Cardiac septum (tissue), 1 donor: ENCODE measurements at places on chromosomes 7 and 10.

GRCh38 chr10:58723186-58723585 lies 210.5 kb downstream of the BICC1 start:
- DNase-seq: no peak

GRCh38 chr7:4438723-4439245 lies 243.3 kb upstream of the FOXK1 start:
- DNase-seq: no peak

DNA sequence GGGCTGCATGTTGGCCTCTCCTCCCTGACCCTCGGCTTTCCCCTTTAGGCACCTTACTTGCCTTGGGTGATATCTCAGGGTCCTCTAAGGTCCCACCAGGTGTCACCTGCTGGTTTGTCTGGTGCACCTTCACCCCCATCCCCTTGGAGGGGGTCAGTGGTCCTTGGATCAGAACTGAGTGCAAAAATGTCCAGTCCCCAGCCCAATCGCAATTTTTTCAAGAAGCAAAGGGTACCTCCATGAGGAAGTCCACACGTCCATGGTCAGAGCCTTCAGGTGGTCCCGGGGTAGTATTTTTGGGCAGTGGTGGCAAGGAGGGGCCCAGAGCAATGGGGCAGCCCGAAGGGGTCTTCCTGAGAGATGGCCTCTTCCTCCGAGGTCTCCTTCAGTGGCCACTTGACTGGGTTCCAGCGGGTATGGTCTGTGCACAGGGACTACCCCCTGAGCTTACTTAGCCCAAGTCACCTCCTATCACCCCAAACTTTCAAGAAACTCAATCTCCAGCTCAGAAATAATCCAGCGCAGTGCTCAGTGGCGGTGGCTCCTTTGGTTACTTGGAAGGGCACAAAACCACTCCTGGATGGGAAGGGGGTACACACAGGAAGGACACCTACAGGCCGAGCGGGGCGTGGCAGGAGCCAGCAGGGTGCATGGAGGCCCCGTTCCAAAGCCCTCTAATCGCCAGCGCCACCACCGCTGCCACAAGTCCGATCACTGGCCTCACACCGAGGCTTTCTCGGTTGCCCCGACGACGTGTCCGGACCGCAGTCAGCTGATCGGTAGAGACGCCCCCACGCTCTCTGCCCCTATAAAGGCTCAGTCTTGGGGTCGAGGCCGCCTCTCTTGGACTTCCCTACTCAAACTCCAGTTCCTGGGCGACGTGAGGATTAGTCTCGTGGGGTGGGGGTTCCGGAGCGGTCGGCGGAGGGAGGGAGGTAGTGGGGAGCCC lies 4.5 kb downstream of the SAP25 start:
- no peak for DNase-seq

- DNase-seq: no peak
Measured at GRCh38 chr7:102285540-102286236, 980 bp upstream of the SH2B2 start.

DNA sequence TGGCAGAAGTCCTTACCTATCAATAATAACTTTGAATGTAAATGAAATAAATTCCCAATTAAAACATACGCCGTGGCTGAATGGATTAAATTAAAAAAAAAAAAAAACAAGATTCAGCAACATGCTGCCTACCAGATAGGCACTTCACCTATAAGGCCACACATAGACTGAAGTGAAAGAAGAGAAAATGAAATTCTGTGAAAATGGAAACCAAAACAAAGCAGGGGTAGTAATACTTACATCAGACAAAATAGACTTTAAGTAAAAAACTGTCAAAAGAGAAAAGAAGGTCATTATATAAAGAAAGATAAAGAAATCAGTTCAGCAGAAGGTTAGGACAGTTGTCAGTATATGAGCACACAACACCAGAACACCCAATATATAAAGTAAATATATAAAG lies 55.3 kb downstream of the TCAF1 start:
- no peak for DNase-seq

- no peak for DNase-seq
Measured at GRCh38 chr10:69458430-69459100, 7.3 kb downstream of the TSPAN15 start.

- DNase-seq: peak; percentile 73
Measured at GRCh38 chr7:61576-62360, 130.6 kb upstream of the FAM20C start.

GRCh38 chr7:68238204-68238805 lies 1241.7 kb downstream of the TYW1 start:
- no peak for DNase-seq

DNA sequence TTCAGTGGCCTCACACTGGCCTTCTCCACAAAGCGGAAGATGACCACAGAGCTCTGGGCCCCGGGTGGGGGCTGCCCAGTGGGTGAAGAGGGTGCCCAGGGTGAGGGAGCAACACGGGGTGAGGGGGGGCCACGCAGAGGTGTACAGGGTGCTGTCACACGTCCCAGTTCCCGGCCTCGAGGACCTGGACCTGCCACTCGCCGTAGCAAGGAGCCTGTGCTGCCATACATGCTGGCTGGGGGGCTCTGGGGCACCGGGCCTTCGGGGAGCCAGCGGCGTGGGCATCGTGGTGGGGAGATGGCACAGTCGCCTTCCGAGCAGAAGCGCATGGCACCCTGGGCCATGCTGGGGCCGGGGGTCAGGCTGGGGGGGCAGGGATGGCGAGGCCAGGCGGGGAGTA lies 1.9 kb downstream of the PSD start:
- DNase-seq: no peak

DNA sequence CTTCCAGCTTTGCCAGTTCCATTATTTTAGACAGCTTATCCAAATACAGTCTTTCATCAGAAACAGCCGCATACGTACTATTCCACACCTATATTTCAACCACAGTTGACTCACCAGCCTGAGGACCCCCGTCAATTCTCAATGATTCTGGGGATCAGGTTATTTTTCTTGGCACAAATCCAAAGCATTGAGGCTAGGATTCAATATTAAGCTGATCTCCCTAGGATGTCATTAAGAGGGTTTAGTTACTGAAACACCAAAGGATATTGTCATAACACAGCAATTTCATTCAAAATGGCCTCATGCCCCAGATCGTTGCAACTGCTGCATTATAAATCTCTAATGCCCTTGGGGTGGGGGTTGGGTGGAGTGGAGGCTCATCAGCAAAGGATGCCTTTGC lies 214.6 kb downstream of the PTEN start:
- no peak for DNase-seq

GRCh38 chr7:92158660-92159575 lies 20.0 kb downstream of the LRRD1 start:
- no peak for DNase-seq

DNA sequence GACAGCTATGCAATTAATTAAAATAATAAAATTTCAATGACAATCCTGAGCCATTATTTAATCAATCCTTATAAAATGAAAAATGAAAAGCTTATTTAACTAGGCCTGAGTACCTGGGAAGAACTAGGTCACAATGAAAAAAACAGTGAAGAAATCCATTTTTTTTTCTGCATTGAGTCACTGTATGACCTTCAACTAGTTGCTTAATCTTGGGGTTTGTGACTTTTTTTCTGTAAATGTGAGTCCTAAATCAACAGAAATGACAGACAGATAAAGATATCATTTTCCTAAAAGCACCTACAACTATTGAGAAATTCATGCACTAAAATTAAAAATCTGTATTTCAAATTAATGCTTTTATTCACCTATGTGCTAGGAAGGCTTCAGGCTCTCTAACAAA lies 96.8 kb downstream of the TMEM26 start:
- no peak for DNase-seq

DNA sequence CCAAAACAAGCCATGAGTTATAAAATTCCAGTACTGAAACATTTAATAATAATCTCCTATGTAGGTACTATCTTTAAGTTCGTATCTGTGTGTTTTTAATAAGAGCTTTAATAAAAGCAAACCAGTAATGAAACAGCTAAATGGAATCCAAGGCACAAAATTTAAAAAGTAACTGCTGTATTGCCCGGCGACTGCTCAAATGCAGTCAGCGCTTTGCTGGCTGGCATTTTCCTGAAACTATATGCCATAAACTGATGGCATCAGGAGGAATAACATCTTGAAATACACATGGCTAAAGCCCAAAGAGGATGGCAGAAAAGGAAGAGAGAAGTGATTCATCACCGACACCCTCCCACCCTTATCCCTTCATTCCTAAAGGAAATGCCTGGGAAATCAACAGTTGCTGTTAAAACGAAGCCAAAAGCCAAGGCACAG lies 133.1 kb downstream of the CUBN start:
- no peak for DNase-seq

GRCh38 chr7:129225206-129225930 lies 538 bp downstream of the AHCYL2 start:
- no peak for DNase-seq

DNA sequence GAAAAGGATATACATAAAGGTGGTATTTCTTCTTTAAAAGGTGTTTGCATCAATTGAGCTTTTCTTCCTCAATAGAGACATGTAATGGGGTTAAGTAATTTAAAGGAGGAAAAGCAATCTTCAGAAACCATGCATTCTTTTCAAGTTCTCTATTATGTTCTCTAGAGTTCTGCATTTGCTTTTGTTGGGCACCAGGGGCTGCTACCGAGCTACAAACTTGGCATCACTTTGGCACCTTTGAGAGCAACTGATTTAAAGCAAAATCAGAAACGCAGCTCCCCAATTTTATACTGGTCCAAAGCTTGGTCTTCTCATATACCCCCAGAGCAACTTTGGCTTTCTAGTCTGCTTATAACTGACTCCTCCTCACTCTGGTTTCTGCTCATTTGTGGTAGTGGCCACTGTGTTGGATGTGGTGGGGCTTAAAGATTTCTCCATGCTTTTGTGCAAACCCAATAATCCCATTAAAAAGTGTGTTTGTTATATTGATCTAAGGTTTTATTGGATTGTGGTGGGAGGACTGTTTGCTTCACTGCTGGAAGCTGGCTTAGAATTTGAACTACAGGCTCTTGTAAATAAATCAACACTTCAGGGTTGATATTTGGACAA lies 712.1 kb downstream of the PHTF2 start:
- DNase-seq: no peak

DNA sequence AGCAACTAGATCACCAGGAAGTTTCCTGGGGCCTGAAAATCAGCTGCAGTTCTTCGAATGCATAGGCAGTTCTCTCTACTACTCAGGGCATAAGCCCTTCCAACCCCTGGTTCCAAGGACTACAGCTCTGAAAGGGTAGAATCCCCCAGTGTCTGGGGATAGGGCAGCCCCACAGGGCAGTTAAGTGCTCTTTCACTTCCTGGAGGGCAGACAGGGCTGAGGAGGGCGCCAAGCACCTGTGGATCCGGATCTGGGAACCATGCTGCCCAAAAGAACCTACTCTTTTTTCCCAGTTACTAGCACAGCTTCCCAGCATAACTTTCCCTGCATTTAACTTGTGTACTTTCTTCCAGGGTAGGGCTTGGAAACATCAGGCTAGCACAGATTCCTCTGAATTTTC lies 41.1 kb downstream of the CXCL12 start:
- peak; percentile 49 for DNase-seq

DNA sequence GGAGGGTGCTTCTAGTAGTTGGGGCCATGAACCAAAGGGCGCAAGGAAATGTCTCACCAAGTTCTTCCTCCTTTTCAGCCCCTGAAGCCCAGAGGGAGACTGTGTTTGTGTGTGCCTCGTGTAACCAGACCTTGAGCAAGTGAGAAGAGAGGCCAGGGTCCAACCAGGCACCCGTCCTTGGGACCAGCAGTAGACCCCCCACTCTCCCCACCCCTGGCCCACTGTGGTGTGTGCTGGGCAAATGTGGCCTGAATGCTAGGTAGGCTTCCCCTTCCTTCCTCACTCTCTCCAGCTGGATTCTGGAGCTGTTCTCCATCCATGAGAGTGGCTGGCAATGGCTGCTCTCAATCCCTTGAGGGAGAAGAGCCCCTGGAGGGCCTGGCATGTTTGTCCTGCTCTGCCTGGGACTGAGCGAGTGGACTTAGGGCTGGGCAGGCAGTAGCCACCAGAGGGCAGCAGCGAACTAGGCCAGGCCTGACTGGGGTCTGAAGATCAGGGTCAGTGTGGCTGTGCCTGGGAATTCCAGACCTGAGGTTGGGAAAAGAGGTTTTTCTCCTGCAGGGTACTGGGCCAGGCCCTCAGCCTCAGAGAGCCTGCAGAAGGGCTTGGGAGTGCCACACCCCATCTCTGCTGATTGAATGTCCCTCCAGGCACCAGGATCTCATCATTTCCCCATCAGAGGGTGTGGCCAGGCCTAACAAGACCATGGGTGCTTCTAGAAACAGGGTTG lies 12.5 kb downstream of the SFRP5 start:
- DNase-seq: no peak

DNA sequence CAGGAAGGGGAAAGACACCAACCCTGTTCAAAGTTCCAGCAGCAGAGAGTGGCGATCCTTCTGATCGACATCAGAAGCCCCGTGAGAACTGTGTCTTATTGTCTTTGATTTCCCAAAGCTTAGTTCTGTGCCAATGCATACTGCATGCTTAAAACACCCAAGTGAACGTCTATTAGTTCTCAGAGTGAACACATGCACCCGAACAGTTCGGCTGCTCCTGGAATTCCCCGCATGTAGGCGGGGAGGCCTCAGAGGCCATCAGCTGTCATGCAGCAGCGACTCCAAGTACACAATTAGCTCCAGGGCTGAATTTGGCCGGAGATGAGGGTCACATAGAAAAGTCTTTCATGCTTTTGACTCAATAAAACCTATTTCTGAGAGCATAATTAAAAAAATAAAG lies 276.9 kb downstream of the ZMYND11 start:
- DNase-seq: no peak

DNA sequence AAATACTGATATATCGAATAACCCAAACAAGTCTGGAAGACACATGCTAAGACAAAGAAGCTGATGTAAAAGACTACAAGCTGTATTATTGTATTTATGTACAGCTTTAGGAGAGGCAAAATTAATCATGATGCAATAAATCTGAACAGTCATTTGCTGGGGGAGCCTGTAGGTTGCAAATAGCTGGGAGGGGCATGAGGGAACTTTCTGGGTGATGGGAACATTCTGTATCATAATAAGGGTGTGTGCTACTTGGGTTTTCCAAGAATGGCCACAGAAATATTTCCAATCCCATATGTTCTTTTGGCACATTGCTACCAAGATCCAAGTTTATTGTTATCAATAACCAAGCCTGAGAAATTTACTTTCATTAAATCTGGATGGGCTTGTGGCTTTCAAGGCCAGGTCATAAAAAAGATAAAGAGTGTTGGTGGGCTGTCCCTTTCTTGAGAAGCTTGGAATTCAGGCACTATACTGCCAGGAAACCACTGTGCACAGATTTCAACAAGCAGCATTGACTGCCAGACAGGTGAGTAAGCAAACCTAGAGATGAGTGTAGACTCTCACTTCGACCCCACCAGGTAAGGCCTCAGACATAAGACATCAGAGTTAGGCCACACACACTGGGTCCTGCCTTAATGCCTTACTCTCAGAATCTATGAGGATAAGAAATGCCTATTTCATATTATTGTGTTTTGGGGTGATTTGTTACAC lies 629.7 kb upstream of the FZD8 start:
- DNase-seq: no peak

- no peak for DNase-seq
Measured at GRCh38 chr7:111982804-111983203, 223.4 kb downstream of the DOCK4 start.

DNA sequence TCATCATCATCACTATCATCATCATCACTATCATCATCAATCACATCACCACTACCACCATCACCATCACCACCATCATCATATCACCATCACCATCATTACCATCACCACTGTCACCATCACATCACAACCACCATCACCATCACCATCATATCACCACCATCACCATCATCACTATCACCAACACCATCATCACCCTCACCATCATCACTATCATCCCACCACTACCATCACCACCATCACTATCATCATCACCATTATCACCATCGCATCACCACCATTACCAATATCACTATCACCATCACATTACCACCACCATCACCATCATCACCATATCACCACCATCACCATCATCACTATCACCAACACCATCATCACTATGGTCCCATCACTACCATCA lies 539.1 kb downstream of the PTPRN2 start:
- DNase-seq: peak; percentile 4
